ENCODE measurements at places on chromosomes 7 and 10.

DNA sequence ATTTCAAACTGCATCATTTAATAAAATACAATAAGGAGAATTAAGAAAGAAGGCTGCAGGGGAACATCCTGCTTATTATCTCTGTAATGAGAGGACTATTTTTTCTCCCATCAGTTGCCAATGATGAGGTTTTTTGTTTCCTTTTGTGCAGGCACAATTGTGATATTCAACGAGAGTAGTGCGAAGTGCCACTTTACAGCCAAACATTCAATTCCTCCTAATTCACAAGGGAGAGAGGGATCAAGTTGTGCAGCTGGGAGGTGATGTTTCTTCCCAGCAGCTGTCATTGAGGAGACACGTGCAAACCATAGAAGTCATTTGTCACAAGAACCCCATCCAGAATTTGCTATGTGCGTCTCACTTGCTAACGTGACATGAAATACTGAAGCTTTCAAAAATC lies 81.6 kb upstream of the ICA1 start:
- DNase-seq, result no peak

- DNase-seq, result no peak
Observed at GRCh38 chr7:115662120-115662519, 368.4 kb downstream of the TFEC start.

GRCh38 chr10:64093946-64094535 lies 572.8 kb downstream of the REEP3 start:
- DNase-seq, result no peak

DNA sequence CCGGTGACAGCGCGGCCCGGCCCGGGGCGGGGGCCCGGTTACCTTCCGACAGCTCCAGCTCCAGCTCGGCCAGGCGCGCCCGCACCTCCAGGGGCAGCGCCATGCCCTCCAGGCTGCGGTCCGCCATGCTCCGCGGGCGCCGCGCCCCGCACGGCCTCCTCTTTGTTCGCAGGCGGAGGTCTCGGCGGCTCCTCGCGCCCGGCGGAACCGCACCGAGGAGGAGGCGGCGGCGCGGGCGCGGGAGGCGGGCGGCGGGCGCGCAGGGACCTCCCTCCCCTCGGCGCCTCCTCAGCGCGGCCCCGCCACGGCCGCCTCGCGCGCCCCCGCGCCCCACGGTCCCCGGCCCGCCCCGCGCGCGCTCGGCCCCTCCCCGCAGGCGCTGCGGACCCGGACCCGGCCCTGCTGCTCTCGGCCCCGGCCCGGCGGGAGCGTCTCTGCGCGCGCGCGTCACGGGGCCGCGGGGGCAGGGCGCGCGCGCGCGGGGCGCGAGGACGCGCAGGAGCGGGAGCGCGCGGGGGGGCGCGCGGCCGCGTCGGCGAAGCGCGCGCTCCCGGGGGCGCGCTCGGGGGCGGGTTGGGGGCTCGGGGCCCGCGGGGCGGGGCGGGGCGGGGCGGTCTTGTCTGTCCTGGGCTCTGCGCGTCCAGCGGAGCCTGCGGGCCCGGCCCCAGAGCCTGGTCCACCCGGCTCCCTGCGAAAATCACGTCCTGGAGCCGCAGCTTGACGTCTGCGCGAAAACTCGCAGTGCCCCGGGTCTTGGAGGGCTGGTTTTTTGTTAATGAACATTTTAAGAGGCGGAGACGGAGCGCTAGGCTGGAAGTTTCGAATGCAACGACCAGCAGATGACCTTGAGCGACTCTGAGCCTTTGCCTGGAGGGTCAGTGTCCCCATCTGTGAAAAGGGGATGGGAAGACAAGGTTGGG lies at the start of gene DIP2C:
Gene DIP2C (minus strand): TSS at position 217 of the 920 bp plus-strand sequence. CDS start 90 bp downstream, at position 127.
- DNase-seq, result peak; percentile 64

DNA sequence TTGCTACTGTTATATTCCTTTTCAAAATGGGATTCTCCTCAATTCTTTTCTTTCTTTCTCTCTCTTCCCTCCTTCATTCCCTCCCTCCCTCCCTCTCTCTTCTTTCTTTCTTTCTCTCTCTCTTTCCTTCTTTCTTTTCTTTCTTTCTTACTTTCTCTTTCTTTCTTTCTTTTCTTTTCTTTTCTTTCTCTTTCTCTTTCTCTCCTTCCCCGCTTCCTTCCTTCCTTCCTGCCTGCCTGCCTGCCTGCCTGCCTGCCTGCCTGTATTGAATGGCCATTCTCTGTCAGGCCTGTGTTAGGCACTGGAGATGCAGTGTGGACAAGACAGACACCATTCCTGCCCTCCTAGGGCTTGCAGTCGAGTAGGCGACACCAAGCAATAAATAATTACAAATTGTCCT lies 11.5 kb downstream of the CNNM1 start:
- DNase-seq, result no peak

GRCh38 chr7:17846935-17847334 lies 93.4 kb downstream of the SNX13 start:
- DNase-seq, result no peak

GRCh38 chr7:116592445-116592844 lies 67.6 kb downstream of the CAV1 start:
- no peak for DNase-seq

DNA sequence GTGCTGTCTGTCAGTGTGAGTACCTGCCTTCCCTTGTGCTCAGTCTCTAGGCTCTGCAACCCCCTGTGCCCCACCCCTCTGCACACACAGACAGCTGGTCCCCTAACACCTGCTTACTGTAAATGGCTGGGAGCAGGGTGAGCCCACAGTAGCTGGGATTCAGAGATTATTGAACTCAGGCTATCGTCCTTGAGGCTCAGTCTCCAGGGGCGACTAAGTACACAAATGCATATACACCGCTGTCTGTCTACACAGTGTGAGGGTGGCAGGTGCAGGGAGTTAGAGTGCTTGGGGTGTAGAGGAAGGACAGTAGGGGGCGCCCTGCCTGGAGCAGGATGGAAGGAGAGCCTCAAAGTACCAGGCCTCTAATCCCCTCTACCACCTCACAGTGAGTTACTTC lies 12.9 kb downstream of the UPP1 start:
- peak; percentile 57 for DNase-seq

- no peak for DNase-seq
Observed at GRCh38 chr7:83655951-83656556, 7.1 kb upstream of the SEMA3E start.

DNA sequence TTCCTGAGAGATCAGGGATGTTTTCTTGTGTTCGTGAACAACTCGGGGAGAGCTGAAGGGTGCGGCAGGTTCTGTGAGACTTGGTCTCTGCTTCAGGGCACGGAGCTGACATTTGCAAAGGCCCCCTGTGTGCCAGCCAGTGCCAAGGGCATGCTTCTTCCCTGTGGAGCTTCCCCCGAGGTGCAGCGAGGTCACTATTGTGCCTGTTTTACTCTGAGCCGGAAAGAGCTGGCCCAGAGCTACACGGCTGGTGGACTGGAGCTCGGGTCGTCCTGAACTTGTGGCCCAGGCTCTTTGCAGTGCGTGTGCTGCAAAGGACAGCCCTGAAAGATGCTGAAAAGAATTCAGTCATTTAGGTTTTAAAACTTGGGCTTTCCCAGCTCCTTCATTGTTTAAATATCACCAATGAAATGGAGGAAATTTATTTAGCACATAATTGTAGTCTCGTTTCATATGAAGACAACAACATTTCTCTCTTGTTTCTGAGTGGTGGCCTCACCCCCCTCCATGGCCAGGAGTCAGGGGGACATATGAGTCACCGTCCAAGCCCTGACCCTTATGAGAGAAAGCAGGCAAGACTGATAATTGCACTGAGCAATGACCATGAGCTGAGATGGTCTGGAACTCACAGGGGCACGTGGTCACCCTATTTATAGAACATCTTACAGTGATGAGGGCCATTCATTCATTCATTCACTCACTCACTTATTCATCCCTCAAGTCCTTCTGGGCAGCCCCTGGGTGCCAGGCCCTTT lies 102.6 kb downstream of the PTPRE start:
- DNase-seq, result no peak

- DNase-seq, result no peak
Observed at GRCh38 chr7:46812101-46812675, 769.7 kb downstream of the TNS3 start.

DNA sequence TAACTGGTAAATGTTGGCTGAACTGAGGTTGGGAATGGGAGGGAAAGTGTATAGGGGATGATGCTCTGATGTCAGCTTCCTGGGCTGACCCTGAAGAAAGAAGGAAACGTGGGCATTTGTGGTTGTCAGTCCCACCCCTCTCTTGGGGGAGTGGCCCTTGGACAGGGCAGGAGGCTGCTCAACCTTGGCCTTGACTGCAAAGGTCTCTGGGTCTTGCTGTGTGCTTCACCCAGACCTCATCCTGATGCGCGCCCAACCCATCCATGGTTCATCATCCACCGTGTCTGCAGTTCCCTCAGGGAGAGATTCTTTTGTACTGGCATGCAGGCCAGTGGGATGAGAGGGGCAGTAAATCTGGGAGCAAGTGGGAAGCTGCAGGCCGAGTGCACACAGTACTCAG lies 4.7 kb upstream of the ZYX start:
- no peak for DNase-seq

- no peak for DNase-seq
Observed at GRCh38 chr10:97023401-97024167, 162.2 kb downstream of the SLIT1 start.

- no peak for DNase-seq
Observed at GRCh38 chr10:113176652-113177155, 226.7 kb downstream of the TCF7L2 start.

GRCh38 chr7:21869785-21870402 lies 75.8 kb downstream of the CDCA7L start:
- DNase-seq, result peak; percentile 23

DNA sequence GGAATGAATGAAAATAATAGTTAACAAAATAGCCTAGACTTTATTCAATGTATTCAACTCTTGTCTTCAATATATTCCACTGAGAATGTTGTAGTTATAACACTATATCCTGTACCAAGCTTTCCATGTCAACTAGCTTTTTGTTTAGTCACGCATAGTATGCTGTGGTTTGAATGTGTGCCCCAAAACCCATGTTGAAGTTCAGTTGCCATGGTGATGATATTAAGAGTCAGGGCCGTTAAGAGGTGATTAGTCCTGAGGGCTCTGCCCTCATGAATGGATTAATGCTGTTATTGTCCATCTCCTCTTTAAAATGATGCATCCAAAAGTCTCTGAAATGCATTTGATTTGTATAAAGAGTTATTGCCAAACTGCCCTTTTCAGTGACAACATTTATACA lies 887.6 kb downstream of the NRG3 start:
- DNase-seq, result no peak

- no peak for DNase-seq
Observed at GRCh38 chr7:99229234-99229633, 21.3 kb upstream of the KPNA7 start.

DNA sequence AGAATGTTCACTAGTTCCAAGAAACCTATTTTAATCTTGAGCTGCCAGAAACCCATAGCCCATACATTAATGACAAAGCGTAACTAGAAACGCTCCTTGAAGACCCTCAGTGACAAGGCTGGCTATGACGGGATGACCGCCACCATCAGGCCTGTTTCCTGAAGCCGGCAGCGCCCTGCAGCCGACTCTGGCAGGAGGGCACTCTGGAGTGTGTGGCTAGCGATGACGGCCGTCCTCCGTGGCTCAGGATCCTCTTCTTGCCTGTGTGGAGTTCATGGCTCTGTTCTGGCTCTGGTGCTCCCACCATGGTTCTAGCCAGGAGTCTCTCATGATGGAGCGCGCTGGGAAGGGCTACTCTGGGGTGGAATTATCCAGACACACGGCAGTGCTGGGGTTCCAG lies 224.1 kb downstream of the ADARB2 start:
- no peak for DNase-seq

DNA sequence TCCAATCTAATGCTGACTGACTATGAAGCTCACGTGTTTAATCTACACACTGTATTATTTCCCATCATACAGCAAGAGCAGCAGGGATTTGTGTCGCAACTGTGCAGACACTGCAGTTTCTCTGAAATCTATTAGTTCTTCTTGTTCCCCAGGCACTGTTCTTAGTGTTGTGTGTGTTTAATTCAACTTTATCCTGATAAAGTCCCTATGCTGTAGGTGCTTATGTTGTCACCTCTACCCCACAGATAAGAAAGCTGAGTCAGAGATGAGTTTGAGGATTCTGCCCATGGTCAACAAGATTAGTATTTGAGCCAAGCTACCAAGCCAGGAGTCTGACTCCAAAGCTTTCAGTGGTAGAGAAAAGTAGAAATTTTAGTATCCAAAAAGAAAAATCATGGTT lies 22.5 kb upstream of the EPHB6 start:
- DNase-seq, result no peak

DNA sequence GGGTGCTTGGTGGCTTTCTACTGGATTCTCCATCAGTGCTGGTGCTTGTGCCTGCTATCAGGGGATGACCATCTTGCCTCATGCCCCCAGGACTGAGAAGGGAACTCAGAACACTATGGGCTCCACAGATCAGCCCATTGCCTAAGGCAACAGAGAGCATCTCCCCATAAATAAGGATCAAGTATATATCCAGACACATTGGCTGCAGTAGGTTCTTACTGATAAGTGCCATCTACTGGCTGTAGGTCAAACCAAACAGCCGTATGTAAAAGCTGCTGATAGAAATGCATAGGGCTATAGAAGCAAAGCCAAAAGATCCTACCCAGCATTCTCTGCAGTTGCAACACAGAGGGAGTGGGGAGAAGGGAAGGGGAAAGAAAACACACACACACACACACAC lies 153.7 kb downstream of the CDK14 start:
- DNase-seq, result peak; percentile 49

DNA sequence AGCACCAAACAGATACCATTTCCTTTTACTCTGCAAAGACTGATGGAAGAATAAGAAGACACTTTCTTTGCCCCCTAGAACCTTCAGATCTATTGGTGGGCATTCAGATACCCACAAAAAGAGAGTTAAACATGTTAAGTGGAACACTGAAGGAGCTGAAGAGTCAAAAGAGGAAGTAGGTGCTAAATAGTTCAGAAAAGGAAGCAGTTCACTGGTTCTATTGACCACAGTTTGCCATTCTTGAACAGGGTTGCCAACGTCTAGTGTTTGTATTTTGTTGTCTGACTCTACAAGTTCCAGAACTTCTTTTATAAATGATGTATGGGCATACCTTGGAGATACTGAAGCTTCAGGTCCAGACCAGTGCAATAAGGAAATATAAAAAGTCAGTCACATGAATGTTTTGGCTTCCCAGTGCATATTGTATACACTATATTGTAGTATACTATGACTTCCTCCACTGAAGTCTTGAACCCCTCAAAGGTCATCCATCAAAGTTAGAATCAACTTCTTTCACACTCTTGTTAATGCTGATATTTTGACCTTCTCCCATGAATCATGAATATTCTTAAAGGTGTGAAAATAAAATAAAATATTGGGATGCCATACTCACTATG lies 47.5 kb upstream of the AGR3 start:
- no peak for DNase-seq

- DNase-seq, result no peak
Observed at GRCh38 chr10:127368929-127369328, 172.5 kb upstream of the INSYN2A start.

GRCh38 chr7:88337572-88337971 lies 30.9 kb upstream of the STEAP4 start:
- DNase-seq, result no peak
